ENCODE measurements at places on chromosomes 7 and 10. TPM values are rescaled to one million over a fixed set of nuclear protein-coding genes. Genes with fewer than 3 reads are reported as not detected.

Gene PNLIPRP1
- total RNA-seq = not detected

Gene OPALIN
- total RNA-seq = not detected

Gene SPACDR
- total RNA-seq = not detected

Gene CYP3A4
- total RNA-seq = 0.59 TPM

Gene ASZ1
- not detected for total RNA-seq

Gene MSMB
- 4.0 TPM for total RNA-seq

Gene AKR1D1
- not detected for total RNA-seq

Gene PRSS58
- total RNA-seq = not detected

Gene PON3
- total RNA-seq = 26.9 TPM

Gene CHRM2
- total RNA-seq = not detected

Gene ABCF2
- total RNA-seq = 42.2 TPM

Gene PILRA
- 7.9 TPM for total RNA-seq

Gene SEMA3E
- total RNA-seq = 11.8 TPM

Gene ITIH5
- total RNA-seq = 407 TPM

Gene PAOX
- total RNA-seq = 7.5 TPM

All from breast epithelium (tissue), 4 donors.